ENCODE measurements at places on chromosomes 2 and 18.

DNA sequence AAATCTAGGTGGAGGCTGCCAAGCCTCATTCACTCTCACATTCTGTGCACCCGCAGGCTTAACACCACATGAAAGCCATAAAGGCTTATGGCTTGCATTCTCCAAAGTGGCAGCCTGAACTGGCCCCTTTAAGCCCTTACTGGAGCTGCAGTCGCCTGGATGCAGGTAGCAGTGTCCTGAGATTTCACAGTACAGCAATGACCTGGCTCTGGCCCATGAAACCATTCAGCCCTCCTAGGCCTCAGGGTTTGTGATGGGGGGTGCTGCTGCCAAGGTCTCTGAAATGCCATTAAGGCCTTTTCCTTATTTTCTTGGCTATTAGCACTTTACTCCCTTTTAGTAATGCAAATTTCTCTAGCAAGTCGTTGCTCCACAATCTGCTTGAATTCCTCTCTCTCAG, 48.6 kb downstream of the RNMT start:
- no peak for DNase-seq

GRCh38 chr2:238247841-238248453, 8.1 kb upstream of the HES6 start:
- DNase-seq = no peak

DNA sequence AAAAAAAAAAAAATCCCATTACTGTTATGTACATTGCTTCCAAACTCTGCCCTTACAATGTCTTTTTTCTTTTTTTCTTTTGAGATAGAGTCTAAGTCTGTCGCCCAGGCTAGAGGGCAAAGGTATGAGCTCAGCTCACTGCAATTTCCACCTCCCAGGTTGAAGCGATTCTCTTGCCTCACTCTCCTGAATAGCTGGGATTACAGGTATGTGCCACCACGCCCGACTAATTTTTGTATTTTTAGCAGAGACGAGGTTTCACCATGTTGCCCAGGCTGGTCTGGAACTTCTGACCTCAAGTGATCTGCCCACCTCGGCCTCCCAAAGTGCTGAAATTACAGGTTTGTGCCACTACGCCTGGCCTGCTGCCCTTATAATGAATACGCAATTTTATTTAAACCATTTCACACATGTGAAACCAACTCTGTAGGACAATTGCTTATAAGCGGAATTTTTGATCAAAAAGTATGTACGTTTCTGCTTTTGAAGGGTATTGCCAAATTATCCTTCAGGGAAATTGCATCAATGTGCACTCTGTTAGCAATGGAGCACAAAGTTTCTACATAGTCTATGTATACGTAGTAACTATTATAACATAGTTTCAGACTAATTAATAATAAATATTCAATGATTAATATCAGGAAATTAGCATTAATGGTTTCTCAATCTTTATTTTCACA, 55.7 kb upstream of the ACTR3 start:
- no peak for DNase-seq

GRCh38 chr2:238761868-238762267, 86.0 kb upstream of the TWIST2 start:
- no peak for DNase-seq

DNA sequence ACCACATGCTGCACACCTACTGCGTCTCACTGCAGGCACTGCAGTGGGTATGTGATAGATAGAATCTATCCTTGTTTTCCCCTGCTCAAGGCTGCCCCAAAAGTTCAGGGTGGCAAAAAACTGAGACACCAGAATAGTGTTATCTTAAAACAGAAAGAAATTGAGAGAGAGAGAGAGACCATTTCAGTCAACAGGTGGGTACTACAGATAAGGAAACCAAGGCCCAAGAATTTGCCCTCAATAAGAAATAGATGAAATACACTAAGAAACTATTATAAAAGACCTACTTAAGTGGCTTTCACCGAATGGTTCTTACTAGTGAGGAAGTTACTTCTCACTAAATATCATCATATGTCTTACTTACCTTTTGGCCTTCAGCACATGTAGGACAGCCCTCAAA, 27.9 kb downstream of the EPG5 start:
- no peak for DNase-seq

DNA sequence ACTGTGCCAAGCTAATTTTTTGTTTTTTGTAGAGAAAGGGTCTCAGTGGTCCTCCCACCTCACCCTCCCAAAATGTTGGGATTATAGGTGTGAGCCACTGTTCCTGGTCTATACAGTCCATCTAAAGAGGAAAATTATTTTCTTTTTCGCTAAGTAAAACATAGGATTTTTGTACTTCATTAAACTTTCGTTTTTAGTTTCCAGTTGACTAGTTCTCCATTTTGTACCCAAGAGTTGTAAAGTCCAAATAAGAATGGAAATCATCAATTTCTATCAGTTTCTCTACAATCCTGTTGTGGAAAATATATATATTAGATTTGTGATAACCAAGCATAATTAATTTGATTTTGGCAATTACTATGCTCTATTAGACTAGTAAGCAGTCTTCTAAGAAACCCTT, 156.4 kb downstream of the BABAM2 start:
- DNase-seq = no peak

GRCh38 chr2:144833075-144833637, 313.2 kb upstream of the ZEB2 start:
- no peak for DNase-seq

DNA sequence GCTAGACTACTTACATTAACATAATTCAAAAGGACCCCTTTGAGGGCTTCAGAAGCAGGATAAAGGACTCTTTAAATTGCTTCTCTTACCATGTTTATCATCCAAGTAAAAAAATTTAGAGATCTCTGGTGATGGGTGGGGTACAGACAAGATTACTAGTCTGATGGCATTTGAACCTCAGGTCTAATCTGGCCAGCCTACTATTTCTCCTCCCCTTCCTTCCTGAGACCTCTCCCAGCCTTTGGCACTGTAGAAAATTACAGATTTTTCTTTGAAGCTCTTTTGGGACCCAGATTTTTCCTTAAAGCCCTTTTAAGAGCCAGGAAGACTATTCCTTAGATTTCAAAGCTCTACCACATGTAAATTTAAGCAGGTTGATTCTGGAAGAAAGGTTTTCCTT, 28.9 kb downstream of the GCA start:
- no peak for DNase-seq

DNA sequence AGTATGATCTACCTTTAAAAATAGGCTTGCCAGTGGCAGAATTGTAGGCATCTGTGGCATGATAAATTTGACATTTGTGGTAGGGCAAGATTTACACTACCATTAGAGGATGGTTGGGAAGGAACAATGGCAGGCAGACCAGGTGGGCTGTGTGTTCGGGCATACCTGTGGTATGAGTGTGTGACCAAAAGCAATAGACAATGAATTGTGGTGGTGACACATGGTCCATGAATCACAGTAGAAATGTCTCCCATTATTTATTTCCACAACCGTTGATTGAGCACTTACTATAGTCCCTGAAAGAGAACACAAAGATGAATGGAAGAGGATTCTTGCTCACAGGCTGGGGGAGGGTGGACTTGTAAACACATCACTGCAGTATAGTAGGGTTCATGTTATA, 29.9 kb upstream of the RUFY4 start:
- no peak for DNase-seq

All from activated gamma-delta T cell (primary cell).